ENCODE measurements at places on chromosomes 1 and 21. TPM values are rescaled to one million over a fixed set of nuclear protein-coding genes. Genes with fewer than 3 reads are reported as not detected.

HES2 gene
- not detected for total RNA-seq

KLF17 gene
- total RNA-seq, result 0.36 TPM

SLC35F3 gene
- not detected for total RNA-seq

AXDND1 gene
- total RNA-seq, result under 0.01 TPM

IQGAP3 gene
- total RNA-seq, result 3.5 TPM

GJA8 gene
- not detected for total RNA-seq

KRTAP12-4 gene
- total RNA-seq, result not detected

IARS2 gene
- 79.3 TPM for total RNA-seq

DCST1 gene
- not detected for total RNA-seq

TSPAN2 gene
- total RNA-seq, result 2.1 TPM

PM20D1 gene
- total RNA-seq, result not detected

ANGPTL3 gene
- total RNA-seq, result under 0.01 TPM

PPIAL4G gene
- total RNA-seq, result not detected

MATN1 gene
- under 0.01 TPM for total RNA-seq

CD2 gene
- total RNA-seq, result not detected

NES gene
- 1.5 TPM for total RNA-seq

BRWD1 gene
- total RNA-seq, result 71.9 TPM

VWA5B1 gene
- not detected for total RNA-seq

KRTAP19-3 gene
- not detected for total RNA-seq

HORMAD1 gene
- total RNA-seq, result 0.59 TPM

FAM151A gene
- total RNA-seq, result not detected

TSPEAR gene
- total RNA-seq, result not detected
